ENCODE measurements at places on chromosomes 1 and 21.

DNA sequence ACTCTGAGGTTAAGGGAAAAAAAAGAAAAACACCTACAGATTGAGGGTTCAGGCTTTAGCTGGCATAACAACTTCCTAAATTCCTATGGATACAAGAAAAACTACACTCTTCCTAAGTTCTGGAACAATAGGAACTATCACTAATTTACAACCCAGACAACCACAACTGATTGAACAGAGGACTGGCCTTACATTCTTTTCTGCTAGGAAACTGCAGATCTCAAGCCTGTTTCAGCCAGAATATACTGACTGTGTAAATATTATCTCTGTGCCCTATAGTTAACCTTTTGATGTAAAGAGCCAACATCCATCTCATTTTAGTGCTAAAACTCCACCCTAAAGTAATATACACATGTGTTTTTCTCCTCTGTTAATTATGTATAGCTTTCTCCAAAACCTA is 1186.5 kb upstream of the TMPRSS15 start:
- no peak for DNase-seq

DNA sequence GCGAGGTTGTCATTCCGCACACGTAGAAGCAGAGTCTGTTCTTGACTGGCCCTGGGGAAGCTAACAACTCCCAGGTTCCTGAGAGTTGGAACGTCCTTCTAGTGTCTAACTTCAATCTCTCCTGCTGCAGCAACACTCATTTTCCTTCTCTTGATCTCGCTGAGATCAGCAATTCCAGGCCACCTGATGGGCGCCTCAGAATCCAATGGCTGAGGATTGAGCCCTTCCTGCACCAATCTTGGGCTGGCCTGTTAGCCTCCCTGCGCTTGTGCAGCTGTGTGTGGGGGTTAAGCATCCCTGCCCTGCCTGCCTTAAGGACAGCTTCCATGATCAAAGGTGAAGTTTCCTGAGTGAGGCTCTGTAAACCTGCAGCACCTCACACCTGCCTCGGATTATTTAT is 87.9 kb downstream of the SYT2 start:
- DNase-seq, result no peak

GRCh38 chr1:109884242-109884891 is 26.3 kb upstream of the CSF1 start:
- peak; percentile 65 for DNase-seq

DNA sequence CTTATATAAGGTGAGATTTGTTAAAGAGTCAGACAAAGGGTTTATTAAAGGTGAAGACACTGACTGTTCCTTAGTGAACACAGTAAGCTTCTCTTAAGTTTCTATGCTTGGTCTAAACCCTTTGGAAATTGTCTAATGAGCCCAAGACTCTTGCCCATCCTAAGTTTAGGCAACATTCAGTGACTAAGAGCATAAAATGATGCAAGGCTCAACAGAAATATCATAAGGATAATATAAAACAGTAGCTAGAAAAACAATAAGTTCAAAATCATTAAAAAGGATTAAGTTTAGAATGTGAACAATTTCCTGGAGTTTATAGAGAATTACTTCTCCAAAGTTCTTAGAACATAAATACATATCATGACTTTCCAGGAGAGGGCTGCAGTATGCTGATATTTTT is 108.9 kb upstream of the PDC start:
- no peak for DNase-seq

DNA sequence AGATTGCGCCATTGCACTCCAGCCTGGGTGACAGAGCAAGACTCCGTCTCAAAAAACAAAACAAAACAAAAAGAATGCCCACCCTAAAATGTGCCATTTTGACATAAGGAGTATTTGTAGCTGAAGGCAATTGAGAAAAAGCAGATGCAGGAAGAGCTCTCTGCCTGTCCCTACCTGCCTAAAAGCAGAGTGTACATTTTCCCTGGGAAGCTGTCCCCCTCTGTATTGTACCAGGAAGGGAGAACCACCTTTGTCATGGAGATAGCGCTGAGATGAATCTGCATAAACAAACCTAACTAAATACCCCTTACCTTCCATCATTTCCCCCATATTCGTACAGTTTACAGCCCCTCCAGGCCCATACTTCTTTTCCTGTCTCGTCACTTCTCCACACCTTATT is 94.4 kb upstream of the SLC45A1 start:
- DNase-seq, result no peak

Data from mesendoderm (in vitro differentiated cells).